ENCODE measurements at places on chromosomes 2 and 18.

GRCh38 chr2:101628030-101628392 lies 69.5 kb upstream of the MAP4K4 start:
- no peak for DNase-seq

DNA sequence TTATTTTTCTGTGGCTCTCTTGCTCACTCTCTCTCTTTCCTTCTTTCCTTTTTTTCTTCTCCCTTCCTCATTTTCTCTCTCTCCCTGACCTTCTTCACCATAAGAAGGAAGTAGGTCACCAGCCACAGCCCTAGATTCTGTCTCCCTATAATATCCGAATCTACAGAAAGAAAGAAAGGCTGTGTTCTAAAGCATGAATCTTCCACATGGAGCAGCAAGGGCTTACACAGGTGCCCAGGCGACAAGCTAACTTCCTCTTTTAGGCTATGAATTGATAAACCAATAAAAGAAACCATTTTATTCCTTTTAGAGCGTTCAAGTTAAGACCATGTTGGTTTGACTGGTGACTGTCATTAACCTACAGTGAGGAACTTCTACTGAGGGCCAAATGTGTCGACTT lies 49.3 kb downstream of the CACNB4 start:
- no peak for DNase-seq

DNA sequence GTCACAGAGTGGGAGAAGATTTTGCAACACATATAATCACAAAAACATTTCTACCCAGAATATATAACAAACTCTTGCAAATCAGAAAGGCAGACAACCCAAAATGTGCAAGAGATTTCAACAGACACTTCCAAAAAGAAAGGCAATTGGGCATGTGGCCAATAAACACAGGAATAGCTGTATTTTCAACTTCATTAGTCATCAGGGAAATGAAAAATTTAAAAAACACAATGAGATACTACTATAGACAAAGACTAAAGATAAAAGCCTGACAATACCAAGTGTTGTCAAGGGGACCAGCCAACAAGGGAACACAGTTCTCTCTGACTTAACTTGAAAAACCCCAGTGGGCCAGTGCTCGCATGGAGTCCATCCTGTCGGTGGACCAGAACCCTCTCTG lies 40.5 kb downstream of the MTHFD2 start:
- no peak for DNase-seq

DNA sequence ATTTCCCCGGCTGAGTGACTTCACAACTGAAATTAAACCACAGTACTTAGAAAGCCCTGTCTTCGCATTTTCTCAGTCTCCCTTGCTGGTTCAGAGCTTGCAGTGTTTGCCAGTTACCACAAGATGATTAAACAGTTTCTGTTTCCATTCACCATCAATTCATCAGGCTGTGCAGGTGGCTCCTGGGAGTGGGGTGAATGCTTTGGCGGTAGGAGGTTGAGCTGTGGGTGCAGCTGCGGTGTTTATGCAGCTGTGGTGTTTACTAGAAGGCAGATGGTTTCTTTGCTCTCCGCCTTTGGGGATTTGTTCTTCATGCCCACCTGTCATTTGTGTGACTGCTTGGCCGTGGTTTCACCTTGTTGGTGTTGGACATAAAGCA lies 16.1 kb downstream of the ACOXL start:
- DNase-seq, result no peak

GRCh38 chr2:190535121-190535439 lies 558 bp upstream of the NEMP2 start:
- no peak for DNase-seq

DNA sequence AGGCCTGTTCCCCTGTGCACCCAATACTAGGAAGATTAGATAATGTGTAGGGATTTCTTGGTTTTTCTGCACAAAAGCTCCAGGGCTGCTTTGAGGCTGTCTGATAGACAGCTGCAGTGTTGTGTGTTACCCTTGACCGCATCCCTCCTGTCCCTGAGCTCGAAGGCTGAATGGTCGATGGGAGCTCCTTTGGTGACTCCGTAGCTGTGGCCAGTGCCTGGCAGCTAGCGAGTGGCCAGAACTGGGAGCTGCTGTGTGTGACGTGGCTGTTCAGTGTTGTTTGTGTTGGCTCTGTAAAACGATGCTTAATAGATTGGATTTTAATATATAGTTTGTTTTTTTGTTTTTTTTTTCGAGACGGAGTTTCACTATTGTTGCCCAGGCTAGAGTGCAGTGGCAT lies 170.0 kb downstream of the AGAP1 start:
- no peak for DNase-seq

DNA sequence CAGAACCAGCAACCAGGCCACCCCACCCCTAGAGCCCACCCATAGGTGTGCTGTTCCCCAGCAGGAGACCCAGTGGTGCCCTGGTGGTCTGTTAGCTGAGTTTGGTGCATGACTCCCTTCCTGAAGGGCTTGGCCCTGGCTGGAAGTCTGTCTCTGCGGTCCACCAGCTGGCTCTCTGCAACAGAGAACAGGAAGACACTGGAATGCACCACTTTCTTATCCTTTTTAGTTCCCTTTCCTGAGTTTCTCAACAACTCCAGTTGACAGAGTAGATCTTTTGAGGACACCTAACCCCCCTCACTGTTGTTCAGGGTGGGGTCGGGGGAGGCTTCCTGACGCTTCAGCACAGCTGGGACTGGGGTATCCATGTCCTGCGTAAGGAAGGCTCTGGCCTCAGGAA lies 11.9 kb upstream of the RPL37A start:
- no peak for DNase-seq

- DNase-seq, result no peak
Observed at GRCh38 chr18:68588169-68588568, 126.7 kb downstream of the TMX3 start.

- no peak for DNase-seq
Observed at GRCh38 chr2:159396799-159397198, 110.3 kb upstream of the WDSUB1 start.

DNA sequence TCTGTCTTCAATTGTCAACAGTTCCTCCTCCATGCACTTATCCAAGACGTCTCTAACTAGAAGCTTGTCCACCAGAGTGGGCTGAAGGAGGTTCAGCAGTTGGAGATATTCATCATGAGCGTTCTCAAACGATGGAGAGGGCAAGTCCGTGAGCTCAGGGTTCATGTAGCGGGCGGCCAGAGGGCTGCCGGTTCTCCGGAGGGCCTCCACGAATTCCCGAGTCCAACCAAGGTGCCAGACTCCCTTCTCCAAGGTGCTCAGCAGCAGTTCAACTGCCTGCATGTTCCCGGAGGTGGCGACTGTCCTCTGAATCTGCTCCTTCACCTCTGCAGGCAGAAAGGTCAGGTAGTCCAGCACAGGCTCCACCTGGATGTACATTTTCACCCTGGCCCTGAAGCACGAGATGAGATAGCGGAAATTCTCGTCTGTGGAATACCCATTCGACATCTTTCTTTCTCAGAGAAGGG lies 590 bp downstream of the IFIH1 start:
- DNase-seq, result no peak

GRCh38 chr18:75529394-75529793 lies 101.9 kb upstream of the SMIM21 start:
- DNase-seq, result no peak

- no peak for DNase-seq
Observed at GRCh38 chr2:157404363-157404762, 39.5 kb downstream of the CYTIP start.

GRCh38 chr18:37956902-37957301 lies 391.3 kb upstream of the CELF4 start:
- DNase-seq, result no peak

DNA sequence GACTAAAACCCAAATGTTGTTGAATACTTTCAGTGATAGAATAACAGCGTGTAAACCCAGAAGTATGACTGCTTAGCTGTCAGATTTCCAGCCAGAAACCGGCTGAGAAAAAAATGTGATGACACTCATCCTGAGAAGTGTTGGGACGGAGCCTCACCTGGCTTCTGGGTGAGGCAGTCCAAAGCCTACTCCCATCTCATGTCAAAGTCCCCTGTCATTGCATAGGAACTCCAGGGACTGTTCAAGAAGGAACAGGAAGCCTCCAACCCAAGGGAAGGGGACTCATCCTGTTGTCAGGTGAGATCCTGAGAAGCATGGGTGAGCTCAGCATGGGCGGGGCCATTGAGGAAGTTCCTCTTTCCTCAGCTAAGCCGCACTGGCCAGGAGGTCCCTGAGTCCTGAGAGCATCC lies 11.3 kb upstream of the CHRNA1 start:
- DNase-seq, result no peak

- no peak for DNase-seq
Observed at GRCh38 chr18:77058290-77058835, 74.2 kb downstream of the MBP start.

- no peak for DNase-seq
Observed at GRCh38 chr2:190763901-190764514, 115.1 kb downstream of the NAB1 start.

GRCh38 chr2:209441541-209441940 lies 17.7 kb downstream of the MAP2 start:
- DNase-seq, result no peak

GRCh38 chr2:201220102-201220570 lies 37.2 kb downstream of the CASP10 start:
- no peak for DNase-seq

DNA sequence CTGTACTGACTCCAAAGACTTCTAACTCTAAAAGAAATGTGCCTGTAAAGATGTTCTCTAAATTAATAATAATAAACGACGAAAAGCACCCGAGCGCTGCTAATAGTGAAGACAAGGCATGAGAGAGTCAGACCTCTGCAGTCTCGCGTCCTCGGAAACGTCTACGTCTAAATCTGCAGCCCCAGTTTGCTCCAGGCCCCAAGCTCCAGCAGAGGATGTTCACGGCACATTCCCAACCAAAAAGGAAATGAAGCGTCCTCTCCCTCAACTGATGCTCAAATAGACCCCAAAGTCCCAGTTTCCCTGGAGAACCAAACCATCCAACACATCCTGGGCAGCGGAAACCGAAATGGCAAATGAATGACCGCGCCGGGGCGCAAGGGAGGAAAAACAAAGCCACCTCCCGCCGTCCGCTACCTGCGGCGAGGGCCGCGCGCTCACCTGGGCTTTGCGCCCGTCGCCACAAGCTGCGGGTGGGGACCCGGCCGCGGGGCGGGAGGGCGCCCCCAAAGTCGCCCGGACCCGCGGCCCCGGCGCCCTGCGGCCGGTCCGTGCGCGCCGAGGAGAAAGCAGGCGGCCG lies 47.1 kb upstream of the CCDC150 start:
- peak; percentile 68 for DNase-seq

DNA sequence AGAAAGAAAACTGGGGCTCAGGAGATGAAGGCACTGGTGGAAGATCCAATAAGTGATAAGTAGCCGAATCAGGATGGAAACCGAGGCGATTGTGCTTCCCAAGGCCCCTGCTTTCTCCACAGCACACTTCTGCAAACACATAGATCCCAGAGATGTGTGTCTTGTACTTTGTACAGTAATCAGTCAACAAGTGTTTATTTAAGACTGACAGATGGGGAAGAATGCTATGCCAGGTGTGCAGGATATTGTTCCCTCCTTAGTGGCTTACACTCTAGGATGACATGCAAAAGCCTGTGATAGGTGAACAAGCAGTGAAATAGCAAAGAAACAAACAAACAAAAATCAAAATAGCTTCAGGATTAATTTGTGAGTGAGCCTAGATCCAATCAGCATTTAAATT lies 116.6 kb downstream of the ACTR3 start:
- no peak for DNase-seq

DNA sequence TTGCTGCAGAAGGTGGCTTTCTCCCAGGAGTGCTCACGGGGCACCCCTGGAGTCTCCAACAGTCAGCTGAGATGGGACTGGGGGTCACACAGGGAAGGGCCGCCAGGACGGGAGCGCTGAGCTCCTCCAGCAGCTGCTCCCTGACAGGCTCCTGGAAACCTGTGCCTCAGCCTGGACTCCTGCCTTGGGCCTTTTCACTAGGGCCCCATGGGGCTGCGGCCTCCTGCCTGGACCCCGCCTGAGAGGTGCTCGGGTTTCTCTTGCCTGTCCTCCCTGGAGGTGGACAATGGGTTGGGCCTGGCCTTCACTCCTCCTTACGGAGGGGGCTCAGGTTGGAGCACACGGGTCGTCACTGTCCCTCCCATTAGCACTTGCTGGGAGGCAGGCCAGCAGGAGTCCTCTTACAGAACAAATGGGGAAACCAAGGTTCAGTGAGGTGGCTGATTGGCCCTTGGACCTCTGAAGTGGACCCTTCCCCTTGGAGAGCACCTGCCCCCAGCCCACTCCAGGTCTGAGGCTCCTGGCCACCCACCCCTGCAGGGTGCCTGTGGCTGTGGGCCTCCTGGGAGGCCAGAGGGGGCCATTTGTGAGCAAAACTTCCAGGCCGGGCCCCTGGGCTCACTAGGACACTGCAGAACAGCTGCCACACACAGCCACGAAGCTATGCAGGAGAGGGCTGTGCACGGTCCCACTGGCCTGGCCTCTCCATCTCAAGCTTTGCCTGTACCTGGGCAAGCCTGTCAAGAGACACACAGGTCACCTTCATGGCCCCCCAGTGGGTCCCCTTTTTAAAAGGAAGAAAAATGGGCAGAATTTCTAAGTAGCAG lies 57.1 kb upstream of the ODC1 start:
- DNase-seq, result peak; percentile 27

GRCh38 chr2:134198006-134198634 lies 55.8 kb upstream of the MGAT5 start:
- DNase-seq, result no peak

Data from mesothelial cell of epicardium (in vitro differentiated cells).